MCF 10A (cell line): ENCODE measurements at places on chromosomes 11 and 22. TPM values are rescaled to one million over a fixed set of nuclear protein-coding genes. Genes with fewer than 3 reads are reported as not detected.

Gene UPK3A
- total RNA-seq: not detected in 2 replicates

Gene KRTAP5-9
- not detected in 2 replicates for total RNA-seq

Gene C11orf87
- not detected in 2 replicates for total RNA-seq

Gene APLNR
- total RNA-seq: not detected in 2 replicates

Gene GCAT
- total RNA-seq: 21.5 and 32.8 TPM in 2 replicates

Gene TRIM48
- total RNA-seq: not detected in 2 replicates

Gene SMIM35
- not detected in 2 replicates for total RNA-seq

GRCh38 chr11:124276081-124276480 lies 19.9 kb downstream of the OR8G5 start:
- H3K27ac ChIP-seq: no peak overlapping the region
- H3K27me3 ChIP-seq: peaks cover 13% of the 10 kb centered on the region
- no peaks in the 10 kb centered on the region for H3K4me1 ChIP-seq
- H3K4me3 ChIP-seq: no peak overlapping the region
- no peak for DNase-seq

DNA sequence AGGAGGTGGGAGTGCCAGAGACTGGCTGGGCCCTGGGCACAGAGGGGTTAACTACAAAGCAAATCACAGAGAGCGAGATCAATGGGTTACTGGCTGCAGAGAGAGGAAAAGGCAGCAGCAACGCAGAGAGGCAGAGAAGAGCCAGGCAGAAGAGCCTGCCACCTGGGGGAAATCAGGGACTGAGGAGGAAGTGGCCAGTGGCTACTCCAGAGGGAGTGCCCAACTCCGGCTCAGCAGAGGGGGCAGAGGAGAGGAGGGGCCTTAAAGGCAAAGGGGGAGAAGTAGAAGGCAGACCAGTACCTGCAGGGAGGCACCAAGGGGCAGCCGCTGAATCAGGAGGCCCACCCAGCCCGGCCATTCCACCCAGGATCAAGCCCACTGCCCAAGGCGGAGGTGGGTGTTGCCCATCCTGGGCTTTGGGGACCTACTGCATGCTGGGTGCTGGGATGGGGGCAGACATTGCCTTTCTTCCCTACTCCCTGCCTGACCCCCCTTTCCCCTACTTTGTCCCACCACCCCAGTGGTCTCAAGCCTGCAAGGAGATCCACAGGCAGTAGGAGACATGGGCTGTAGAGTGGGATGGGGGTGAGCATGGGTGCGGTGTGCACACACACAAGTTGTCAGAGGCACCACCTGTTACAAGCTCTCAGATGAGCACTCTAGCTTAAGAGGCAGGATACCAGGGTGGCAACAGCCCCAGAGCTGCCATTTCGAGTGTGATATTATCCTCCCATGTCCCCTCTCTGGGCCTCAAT lies 926 bp upstream of the GALR3 start:
- DNase-seq: no peak
- peaks cover 6% of the 10 kb centered on the region for H3K4me1 ChIP-seq
- no peak overlapping the region for H3K27ac ChIP-seq
- no peak overlapping the region for H3K4me3 ChIP-seq
- no peaks in the 10 kb centered on the region for H3K27me3 ChIP-seq

DNA sequence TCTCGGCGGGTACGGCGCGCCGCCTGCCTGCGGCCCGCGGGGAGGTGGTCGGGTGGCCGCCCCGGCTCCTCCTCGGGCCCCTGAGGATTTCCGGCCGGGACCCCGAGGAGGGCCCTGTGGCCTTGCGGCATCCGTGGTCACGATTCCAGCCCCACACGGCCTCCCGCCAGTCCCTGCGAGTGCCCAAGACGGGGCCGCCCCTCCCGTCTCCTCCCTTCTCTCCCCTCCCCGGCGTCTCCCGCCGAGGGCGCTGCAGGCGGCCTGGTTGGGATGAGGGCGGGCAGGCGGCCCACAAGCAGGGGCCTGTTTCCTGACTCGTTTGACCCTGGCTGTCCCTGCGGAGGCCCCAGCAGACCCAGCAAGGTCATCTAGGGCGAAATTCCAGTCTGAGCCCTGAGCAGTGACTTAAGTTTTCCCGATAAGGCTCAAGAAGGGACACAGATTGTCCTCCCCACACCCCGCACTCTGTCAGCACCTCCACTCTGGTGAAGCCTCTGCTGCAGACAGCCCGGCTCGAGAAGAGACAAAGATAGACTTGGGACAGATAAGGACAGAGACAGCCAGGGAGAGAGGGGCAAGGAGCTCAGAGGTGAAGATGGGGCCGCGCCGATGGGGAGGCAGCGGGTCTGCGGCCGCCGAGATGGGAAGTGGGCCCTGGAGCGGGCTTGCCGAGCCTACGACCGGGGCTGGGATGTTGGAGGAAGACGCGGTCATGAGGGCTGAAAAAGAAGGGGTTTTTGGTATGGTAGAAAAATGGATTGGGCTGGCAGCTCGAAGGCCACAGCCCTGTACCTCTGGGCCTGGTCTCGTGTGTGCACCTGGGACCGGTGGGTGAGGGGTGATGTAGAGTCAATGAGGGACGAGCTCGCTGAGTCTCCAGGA lies 95.0 kb downstream of the SWAP70 start:
- DNase-seq: peak; percentile 74
- peaks cover 11% of the 10 kb centered on the region for H3K36me3 ChIP-seq
- H3K27me3 ChIP-seq: no peaks in the 10 kb centered on the region
- H3K27ac ChIP-seq: peak overlapping the region; percentile 83
- peaks cover 62% of the 10 kb centered on the region for H3K4me1 ChIP-seq

GRCh38 chr22:37376643-37377042 lies 50.6 kb downstream of the ELFN2 start:
- H3K27me3 ChIP-seq: no peaks in the 10 kb centered on the region
- no peak for DNase-seq
- H3K4me3 ChIP-seq: no peak overlapping the region
- no peak overlapping the region for H3K27ac ChIP-seq
- no peaks in the 10 kb centered on the region for H3K36me3 ChIP-seq

- no peak overlapping the region for H3K27ac ChIP-seq
- peak; percentile 61 for DNase-seq
- no peaks in the 10 kb centered on the region for H3K27me3 ChIP-seq
- no peak overlapping the region for H3K4me3 ChIP-seq
Observed at GRCh38 chr11:58629857-58630256, 7.4 kb downstream of the CNTF start.

GRCh38 chr11:131664816-131665215 lies 294.4 kb downstream of the NTM start:
- no peaks in the 10 kb centered on the region for H3K4me1 ChIP-seq
- no peak overlapping the region for H3K4me3 ChIP-seq
- DNase-seq: no peak

- H3K27me3 ChIP-seq: no peaks in the 10 kb centered on the region
- peaks cover 45% of the 10 kb centered on the region for H3K36me3 ChIP-seq
- H3K4me3 ChIP-seq: no peak overlapping the region
Observed at GRCh38 chr11:66218846-66219620, 49.4 kb upstream of the RAB1B start.

DNA sequence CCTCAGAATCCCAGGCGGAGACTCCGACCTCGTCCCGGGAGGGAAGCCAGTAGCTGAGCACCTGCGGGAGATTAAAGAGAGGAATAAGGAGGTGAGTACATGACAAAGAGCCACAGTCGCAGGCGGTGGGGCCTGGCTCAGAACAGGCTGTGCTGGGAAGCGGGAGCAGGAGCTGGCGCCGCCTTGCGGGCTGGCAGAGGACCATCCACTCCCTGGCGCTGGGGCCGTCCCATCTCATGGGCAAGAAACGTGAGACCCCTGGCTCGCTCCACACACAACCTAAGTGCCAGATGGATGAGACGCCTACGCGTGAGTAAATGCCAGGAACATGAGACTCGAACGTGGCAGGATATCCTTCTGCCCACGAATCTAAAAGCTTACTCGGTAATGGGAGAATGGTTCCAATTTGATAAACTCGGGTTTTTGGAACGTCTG lies 6.3 kb downstream of the CEND1 start:
- H3K4me3 ChIP-seq: no peak overlapping the region
- H3K36me3 ChIP-seq: peaks cover 9% of the 10 kb centered on the region
- H3K4me1 ChIP-seq: no peaks in the 10 kb centered on the region
- no peaks in the 10 kb centered on the region for H3K27me3 ChIP-seq

GRCh38 chr11:83778596-83778995 lies 492.4 kb upstream of the CCDC90B start:
- H3K27ac ChIP-seq: no peak overlapping the region
- H3K4me1 ChIP-seq: peaks cover 6% of the 10 kb centered on the region
- H3K36me3 ChIP-seq: no peaks in the 10 kb centered on the region
- no peak overlapping the region for H3K4me3 ChIP-seq

DNA sequence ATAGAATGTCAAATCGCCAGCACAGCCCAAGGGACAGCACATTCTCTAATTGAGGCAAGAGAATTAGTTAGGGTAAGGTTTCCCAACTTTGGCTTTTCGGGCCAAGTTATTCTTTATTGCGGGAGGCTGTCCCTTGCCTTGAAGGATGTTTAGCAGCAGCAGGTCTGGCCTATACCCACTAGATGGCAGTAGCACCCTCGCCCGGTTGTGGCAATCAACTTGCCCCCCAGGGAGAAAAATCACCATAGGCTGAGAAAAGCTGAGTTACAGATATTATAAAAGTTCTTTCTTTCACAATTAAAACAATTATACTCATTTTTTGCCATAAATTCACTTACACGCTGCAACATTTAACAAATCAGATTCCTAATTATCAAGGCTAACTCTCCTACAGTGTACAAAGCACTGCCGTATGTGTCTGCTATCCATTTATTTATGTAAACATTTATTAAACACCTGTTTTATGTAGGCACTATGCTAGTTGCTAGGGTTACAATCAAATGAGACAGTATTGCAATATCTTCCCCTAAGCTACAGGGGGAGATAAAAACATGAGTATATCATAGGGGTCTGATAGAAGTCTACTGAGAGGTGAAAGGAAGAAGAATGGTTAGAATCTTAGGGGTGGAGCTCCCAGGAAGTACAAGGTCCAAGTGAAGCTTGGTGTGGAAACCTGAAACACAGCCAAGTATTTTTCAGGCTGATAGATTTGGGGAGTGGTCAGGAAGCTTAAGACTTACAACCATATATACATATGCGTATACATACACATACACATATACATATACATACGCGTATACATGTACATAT lies 452.3 kb downstream of the RAB38 start:
- H3K36me3 ChIP-seq: no peaks in the 10 kb centered on the region
- peak; percentile 43 for DNase-seq
- no peak overlapping the region for H3K4me3 ChIP-seq
- H3K27me3 ChIP-seq: peaks cover 12% of the 10 kb centered on the region
- no peak overlapping the region for H3K27ac ChIP-seq

DNA sequence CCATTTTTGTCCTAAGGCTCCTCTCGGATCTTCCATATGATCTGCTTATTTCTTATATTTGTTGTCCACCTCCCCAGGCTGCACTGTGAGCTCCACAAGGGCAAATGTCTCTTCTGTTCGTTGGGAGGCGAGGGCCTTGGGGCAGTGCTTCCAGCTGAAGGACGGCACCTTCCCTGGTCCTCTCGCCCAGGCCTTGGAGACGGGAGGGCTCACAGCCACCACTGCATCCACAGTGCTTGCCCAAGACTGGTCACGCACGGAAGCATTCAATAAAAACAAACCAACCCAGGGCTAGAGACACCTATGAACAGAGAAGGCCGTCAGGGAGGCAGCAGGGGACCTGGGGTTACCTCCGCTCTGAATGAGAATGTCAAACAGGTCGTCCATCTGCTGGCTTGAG lies 46.2 kb downstream of the SGSM3 start:
- H3K4me3 ChIP-seq: no peak overlapping the region
- no peaks in the 10 kb centered on the region for H3K27me3 ChIP-seq
- H3K4me1 ChIP-seq: peaks cover 23% of the 10 kb centered on the region

DNA sequence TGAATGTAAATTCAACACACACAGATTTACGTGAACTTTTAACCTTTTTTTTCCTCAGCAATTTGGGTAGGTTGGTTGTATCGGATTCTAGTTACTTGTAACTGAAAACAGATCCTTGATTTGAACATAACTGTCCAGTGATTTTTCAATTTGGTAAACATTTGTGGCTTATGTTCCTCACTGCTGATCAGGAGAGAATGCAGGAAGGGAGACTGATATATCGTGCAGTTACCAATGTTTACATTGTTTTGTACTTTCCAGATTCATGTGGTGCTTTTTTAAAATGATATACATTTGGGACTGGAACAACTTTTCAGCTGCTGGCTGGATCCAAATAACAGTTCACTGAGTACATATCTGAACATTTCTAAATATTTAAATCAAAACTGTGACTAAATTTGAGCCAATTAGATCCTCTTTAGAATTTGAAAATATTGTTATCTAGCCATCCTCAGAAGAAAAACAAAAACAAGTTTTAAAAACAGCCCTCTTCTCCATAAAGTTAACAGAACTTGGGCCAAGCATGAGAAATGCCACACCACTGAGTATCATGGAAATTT lies 84.3 kb upstream of the MTMR2 start:
- H3K4me3 ChIP-seq: no peak overlapping the region
- H3K4me1 ChIP-seq: no peaks in the 10 kb centered on the region
- no peaks in the 10 kb centered on the region for H3K27me3 ChIP-seq
- no peak for DNase-seq
- H3K27ac ChIP-seq: no peak overlapping the region

- H3K27me3 ChIP-seq: no peaks in the 10 kb centered on the region
- no peaks in the 10 kb centered on the region for H3K36me3 ChIP-seq
- H3K27ac ChIP-seq: no peak overlapping the region
- no peaks in the 10 kb centered on the region for H3K4me1 ChIP-seq
Observed at GRCh38 chr11:99333621-99334020, 312.9 kb downstream of the CNTN5 start.

DNA sequence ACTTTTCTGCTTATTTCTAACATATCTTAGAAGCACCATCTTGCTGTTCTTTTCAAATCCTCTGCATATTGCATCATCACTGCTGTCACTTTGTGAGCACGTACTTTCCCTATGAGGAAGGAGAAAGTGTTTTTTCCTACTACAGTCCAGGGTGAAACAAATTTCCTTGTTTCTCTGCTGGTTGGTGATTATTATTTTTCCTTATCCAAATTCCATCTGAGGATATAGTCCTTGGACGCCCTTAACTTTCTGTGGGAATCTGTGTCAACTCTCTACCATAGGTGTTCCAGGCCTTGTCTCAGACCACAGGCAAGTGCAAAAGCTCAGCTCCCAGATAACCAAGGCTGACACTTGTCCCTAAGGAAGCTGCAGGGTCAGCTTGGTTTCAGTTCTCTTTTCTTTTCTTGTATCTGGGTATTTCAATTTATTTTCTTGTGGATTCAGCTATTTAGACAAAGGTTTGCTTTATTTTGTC lies 29.4 kb upstream of the LYVE1 start:
- no peaks in the 10 kb centered on the region for H3K27me3 ChIP-seq
- DNase-seq: no peak
- H3K36me3 ChIP-seq: no peaks in the 10 kb centered on the region
- H3K27ac ChIP-seq: no peak overlapping the region

GRCh38 chr11:118048472-118049370 lies 28.2 kb upstream of the TMPRSS4 start:
- no peak overlapping the region for H3K4me3 ChIP-seq
- H3K27ac ChIP-seq: no peak overlapping the region
- H3K27me3 ChIP-seq: peaks cover 44% of the 10 kb centered on the region
